ENCODE measurements at places on chromosomes 6 and 20. TPM values are rescaled to one million over a fixed set of nuclear protein-coding genes. Genes with fewer than 3 reads are reported as not detected.

GRCh38 chr6:142207265-142207877, 60.3 kb downstream of the VTA1 start:
- no peak for DNase-seq
- no peaks in the 10 kb centered on the region for H3K4me1 ChIP-seq
- H3K36me3 ChIP-seq: peaks cover 3% of the 10 kb centered on the region
- no peaks in the 10 kb centered on the region for H3K27me3 ChIP-seq
- no peak overlapping the region for H3K27ac ChIP-seq

DNA sequence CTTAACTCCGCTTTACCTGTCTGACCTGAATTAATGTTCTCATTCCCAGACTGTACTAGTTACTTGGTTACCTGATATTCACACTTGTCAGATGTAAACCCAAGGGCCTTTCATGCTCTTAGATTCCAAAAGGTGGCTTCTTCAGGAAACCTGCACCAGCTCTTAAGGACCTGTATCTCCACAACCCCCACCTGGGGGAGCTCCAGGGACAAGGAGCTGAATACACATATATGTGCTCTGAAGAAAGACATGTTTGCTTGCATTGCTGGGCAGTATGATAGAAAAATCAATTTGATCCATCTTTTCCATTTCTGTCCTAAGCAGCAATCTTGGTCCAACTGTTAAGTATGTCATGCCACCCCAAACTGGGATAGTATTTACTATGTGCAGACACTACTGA, 64.8 kb upstream of the POU3F2 start:
- H3K4me1 ChIP-seq: no peaks in the 10 kb centered on the region
- no peak overlapping the region for H3K27ac ChIP-seq
- no peak for DNase-seq
- H3K27me3 ChIP-seq: no peaks in the 10 kb centered on the region
- no peaks in the 10 kb centered on the region for H3K36me3 ChIP-seq
- no peak overlapping the region for H3K4me3 ChIP-seq

GRCh38 chr20:20201639-20202038, 149.3 kb downstream of the CFAP61 start:
- no peaks in the 10 kb centered on the region for H3K4me1 ChIP-seq
- H3K36me3 ChIP-seq: no peaks in the 10 kb centered on the region
- H3K4me3 ChIP-seq: no peak overlapping the region
- H3K27ac ChIP-seq: no peak overlapping the region

THBD gene
- total RNA-seq: 14.3 TPM

TUBB2B gene
- total RNA-seq: 12.7 TPM

Measured in sigmoid colon (tissue), 7 donors.